Stimulated activated CD4-positive, alpha-beta T cell treated with anti-CD3 and anti-CD28 coated beads, Interleukin-2, amount 100 ng/mL, for 4 hours (primary cell): ENCODE measurements at places on chromosomes 13 and 19.
A peak's percentile ranks its signal among the peaks of the same experiment; 100 is the strongest.

DNA sequence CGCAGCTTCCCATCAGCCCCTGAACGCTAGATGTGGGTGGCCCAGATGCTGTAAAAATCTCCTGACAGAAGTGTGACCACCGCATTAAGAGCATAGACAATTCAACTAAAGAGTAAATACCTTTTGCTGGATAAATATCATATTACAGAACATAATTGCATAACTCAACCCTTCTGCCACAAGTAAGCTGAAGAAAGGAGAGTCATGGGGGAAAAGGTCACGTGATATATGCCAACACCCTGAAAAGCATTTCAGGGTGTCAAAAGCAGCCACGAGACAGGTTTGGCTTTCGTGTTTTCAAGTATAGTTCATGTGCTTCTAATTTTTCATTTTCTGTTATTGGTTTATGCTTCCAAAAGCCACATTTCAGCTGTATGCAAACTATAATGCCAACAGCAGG is 71.3 kb downstream of the LHFPL6 start:
- no peak for DNase-seq

GRCh38 chr13:36369268-36370107 is 23.3 kb upstream of the SPART start:
- no peak for DNase-seq

DNA sequence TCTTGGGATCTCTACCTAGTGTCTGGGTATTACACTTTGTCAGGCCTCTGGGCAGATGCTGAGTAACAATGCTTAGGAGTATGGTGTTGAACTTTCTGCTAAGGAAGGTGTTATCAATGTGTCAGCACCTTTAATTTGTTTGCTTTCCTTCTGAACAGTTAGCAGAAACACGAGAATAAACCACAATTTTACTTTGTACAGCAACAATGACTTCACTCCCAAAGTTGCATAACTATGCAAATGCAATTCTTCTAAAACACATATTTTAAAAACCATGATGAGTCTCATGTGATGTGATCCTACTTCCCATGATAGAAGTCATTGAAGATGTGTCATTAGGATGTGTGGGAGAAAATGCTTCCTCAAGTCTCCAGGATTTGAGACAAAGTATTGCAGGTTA is 155.0 kb downstream of the POSTN start:
- no peak for DNase-seq

DNA sequence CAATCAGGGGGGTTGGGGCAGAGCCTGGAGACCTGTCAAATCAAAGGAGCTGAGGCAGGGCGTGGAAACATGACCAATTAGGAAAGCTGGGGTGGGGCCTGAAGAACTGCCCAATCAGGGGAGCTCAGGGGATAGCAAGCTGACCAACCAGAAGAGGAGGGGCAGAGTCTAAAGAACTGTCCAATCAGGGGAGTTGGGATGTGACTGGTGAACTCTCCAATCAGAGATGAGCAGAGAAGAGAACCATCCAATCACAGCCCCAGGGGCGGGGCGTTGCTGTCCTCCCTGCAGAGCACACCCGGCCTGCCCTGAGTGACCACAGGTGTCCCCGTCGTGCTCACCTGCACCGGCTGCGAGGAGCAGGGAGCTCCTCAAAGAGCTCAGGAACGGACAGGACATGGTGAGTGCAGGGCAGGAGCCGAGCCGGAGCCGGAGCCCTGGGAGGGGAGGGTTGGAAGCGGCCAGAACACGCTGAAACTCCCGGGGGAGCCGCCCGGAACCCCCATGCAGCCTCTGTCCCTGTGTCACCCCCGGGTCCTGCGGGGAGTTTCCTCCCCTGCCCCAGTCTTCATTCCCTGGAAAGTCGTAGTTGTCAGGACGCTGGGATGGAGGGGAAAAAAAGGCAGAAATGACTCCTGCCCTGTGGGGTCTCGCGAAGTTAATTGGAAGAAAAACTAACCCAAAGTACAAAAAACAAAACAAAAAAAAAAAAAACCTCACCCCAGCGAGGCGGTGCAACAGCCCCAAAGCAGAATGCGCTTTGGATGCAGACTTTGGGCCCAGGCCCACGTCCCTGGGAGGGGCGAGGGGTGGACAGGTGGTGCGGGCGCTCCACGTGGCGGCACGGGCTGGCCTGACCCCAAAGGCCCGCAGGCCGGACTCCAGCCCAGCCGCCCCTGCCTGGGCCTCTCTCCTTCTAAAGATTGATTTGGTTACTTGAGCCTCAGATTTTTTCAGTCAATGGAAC is at the start of gene ZNF556:
Gene ZNF556 (plus strand): TSS at position 311 of the 967 bp plus-strand sequence. CDS start 87 bp downstream, at position 398.
- DNase-seq, result no peak

GRCh38 chr13:111900390-111901131 is 166.4 kb upstream of the SOX1 start:
- DNase-seq, result no peak

DNA sequence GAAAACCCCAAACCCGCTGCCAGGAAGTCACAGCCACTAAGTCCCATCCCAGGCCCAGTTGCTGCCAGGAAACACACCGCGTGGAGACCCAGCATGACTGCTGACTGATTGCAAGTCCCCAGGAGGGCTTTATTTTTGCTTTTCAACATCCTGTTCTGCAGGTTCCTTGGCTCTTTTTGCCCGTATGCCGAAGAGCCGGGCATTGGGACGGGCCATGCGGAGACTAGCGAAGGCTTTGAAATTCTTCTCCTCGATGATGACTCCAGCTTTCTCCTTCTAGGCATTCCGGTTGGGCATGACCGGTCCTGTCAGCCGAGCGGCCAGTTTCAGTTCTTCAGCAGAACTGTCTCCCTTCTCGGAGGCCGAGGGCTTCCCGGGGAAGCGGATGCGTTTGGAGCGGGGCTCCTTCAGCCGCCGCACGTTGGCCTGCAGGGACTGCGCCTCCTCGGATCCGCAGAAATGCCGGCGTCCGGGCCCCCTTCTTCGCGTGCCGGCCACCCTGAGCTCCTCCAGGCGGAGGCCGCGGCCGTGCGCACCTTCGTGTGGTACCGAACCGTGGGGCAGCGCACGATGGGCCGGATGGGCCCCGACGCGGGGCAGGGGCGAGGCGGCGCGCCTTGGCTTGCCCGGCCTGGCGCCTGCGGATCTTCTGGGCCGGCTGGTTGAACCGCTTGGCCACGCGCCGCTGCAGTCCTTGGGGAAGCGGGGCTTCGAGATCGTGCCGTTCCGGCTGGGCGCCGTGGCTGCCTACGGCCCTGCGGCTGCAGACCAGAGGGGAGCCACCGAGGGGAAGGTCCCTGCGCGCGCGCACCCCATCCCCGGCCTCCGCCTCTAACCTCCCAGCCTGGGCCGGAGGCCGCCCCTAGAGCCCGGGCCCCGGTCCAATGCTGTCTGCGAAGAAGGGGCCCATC is 15.2 kb downstream of the ZSCAN5C start:
- DNase-seq, result no peak

DNA sequence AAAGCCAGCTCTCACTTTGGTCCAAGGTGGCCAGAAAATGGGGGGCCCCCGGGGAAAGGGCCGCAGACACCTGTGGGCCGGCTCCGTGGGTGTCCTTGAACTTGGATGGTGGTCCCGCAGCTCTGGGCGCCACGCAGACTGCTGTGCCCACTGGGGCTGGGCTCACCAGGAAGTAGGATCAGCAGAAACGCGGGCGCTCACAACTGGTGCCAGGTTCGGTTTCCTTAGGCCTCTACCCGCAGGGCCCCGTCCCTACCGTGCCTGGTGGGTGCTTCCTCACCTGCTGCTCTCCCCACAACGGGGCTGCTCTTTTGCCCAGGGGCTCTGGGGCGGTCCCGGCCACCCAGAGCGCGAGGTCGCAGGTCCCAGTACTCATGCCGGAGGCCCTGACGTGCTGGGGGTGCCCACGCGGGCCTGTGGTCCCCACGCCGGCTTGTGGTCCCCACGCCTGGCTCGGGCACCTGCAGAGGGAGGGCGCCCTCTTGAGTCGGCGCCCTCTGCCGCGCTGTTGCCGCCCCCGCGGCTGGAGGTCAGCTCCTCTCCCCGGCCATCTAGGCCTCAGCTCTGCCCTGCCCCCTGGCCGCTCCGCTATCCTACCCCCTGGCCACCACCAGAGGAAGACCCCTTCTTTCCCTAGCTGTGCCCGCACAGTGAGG is 1303.6 kb downstream of the UQCRFS1 start:
- DNase-seq, result no peak

DNA sequence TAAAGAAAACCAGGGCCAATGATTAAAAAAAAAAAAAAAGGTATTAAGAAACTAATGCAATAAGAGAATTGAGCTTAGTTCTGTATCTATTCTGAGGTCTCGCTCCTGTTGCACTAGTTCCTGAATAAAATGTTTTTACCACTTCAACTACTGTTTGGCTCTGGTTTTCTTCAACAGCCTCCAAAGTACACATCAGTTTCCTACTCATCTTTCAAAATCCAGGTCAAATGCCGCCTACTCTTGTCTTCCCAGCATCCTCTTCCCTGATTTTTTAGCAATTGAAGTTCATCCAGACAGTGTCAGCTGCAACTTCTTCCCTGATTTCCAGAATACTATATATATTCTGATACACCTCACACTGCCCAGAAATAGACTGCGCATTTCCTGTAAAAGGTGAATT is 1.4 kb upstream of the RCBTB1 start:
- DNase-seq, result no peak

GRCh38 chr19:19214892-19215291 is 3.1 kb downstream of the NCAN start:
- no peak for DNase-seq

- DNase-seq, result no peak
Observed at GRCh38 chr19:50949861-50950260, 3.0 kb downstream of the KLK5 start.

DNA sequence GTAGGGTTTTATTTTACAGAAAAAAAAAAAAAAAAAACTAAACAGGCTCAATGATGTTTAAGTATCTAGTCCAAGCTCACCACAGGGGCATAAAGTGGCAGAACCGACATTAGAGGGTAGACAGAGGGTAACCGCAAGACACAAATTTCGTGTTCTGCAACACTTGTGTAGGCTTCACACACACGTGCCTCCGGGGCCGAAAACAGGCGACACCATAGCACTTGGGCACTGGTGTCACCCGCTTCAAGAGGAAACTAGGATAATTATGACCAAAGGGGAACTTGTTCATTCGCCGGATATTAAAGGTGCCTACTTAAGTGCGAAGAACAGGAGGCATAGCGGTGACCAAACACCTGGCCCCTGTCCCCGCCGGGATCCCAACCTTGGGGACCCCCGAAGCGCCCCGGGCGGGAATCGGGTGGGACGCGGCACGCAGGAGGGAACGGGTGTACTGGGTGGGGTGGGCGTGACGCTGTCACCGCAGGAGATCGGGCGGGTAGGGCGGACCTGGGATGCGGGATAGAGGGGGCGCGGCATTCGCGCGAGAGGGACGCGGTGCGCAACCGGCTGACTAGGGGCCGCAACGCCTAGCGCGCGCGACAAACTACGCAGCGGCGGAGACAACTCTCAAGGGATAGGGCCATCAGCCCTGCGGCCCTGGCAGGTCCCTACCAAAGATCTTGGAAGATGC is 558 bp downstream of the MZT1 start:
- peak; percentile 9 for DNase-seq

- peak; percentile 57 for DNase-seq
Observed at GRCh38 chr19:35267818-35268535, 785 bp upstream of the USF2 start.

DNA sequence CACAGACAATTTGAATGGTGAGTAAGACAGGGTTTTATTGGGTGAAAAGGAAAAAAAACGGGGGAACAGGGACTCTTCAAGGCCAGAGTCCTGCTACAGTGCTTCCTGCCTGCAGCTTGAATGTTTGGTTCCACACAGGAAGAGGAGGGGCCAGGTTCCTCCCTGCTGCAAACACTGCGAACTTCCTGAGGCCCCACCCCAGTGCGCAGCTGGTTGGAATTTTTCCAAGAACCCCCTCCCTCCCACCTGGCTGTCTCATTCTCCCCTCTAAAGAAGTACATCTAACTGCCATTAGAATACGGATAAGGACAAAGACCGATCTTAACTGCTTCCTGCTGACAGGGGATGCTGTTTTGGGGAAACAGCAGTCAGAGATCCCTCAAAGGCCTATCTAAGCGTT is 184.9 kb downstream of the GGACT start:
- no peak for DNase-seq

DNA sequence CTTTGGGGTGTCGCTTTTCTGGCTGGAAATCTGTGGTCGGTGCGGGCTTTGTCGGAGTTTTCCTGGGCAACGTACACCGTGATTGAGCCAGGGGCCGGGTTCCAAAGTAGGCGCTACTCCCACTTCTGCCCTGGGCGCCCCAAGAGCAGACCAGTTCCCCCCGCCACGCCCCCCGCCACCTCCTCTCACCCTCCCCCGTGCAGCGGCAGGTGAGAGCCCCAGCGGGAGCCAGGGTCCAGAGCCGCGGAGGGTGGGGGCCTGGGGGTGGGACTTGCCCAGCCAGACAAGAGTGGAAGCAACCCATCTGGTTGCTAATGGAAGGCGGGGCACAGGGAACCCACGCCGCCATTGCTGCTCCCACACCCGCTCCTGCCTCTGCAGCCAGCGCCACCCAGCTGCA is 2195.9 kb downstream of the PCDH9 start:
- DNase-seq, result no peak

- no peak for DNase-seq
Observed at GRCh38 chr19:39411081-39411831, 1.2 kb upstream of the PLEKHG2 start.

DNA sequence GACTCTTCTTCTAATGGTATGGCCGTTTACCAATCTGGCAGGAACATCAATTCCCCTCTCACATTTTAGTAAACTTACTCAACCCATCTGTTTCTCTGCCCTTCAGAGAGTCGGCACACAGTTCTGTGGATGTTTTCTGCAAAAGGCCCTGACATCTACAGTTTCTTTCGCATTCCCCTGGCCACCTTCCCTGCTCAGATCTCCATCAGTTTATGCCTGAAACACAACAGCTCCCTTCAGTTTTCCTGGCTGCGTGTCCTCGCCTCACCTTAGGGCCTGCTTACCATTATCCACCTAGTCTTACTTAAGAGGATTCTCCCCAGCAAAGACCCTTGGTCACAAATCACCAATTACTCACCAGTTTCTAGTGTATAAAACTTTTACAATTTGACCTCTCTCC is 25.2 kb downstream of the COL4A1 start:
- DNase-seq, result no peak

DNA sequence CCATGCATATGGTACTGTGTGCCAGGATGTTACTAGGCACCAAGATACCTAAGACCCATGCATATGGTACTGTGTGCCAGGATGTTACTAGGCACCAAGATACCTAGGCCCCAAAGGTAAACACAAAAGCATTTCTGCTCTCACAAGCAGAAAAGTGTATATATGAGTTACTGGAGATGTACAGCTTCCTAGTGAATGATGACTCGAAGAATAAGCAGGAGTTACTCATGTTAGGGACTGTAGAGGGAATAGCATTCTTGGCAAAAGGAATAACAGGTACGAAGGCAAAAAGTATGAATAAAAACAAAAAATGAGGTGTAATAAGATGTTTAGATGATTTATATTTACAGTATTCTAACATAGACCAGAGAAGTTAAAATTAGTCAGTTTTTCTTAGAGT is 383.7 kb downstream of the DIAPH3 start:
- no peak for DNase-seq

DNA sequence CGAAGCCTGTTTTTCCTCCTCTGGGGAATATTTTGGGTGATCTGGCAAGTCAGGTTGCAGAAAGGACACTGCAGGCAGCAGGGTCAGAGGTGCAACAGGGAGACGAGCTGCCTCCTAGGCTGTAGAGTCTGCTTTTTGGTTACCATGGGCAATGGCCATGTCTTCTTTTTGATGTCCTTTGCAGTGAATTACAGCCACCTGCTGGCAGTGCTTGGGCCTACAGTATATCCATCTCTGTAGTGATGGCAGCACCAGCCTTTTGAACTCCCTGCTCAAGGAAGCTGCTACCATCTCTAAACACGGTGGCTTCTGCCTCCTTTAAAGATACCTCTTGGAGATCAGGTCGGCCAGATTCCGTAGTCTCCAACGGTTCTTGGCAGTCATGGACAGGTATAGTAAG is 73.9 kb downstream of the WTIP start:
- no peak for DNase-seq

GRCh38 chr19:48815870-48816501 is 5.2 kb upstream of the BCAT2 start:
- no peak for DNase-seq
